CD4-positive, alpha-beta memory T cell (primary cell): ENCODE measurements at places on chromosomes 5 and 9. TPM values are rescaled to one million over a fixed set of nuclear protein-coding genes. Genes with fewer than 3 reads are reported as not detected.
A peak's percentile ranks its signal among the peaks of the same experiment; 100 is the strongest.

IL4 gene
- not detected for total RNA-seq

MCIDAS gene
- total RNA-seq = not detected

POLR3G gene
- 1.5 TPM for total RNA-seq

DNA sequence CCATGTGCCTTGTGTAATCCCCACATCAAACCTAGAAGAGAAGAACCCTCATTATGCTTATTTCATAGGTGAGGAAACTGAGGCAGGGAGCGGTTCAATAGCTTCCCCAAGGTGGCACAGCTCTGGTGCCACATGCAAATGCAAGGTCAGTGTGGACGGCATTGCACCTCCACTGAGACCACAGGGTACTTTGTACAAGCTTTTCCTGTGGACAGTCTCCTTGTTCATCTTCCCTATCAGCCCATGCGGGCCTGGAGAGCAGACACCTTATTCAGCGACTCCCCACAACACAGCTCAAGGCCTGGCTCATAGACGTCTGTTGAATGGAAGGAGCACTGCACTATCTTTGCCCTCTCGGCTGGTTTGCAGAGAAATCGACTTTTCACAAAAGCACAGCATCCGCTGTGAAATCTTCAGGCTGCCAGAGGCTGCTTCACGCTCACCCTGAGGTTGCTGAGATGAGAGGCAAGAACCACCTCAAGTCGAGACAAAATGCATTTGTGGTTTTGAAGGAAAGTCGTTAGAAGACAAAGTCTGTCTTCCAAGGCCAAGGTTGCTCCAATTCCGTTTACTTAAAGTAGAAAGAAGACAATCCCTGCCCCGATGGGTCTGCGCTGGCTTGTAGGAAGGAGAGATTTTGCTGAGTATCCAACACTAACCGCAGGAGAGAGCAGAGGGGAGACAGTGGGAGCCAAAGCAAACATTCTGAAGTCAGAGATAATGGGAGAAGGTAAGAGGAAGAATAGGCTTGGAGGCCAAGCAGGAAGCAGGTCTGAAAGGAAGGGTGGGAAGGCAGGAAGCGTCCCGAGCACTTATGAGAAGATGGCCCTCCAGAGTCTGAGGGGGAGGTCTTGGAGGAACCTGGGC is 34.2 kb upstream of the STRBP start:
- DNase-seq = no peak

DNA sequence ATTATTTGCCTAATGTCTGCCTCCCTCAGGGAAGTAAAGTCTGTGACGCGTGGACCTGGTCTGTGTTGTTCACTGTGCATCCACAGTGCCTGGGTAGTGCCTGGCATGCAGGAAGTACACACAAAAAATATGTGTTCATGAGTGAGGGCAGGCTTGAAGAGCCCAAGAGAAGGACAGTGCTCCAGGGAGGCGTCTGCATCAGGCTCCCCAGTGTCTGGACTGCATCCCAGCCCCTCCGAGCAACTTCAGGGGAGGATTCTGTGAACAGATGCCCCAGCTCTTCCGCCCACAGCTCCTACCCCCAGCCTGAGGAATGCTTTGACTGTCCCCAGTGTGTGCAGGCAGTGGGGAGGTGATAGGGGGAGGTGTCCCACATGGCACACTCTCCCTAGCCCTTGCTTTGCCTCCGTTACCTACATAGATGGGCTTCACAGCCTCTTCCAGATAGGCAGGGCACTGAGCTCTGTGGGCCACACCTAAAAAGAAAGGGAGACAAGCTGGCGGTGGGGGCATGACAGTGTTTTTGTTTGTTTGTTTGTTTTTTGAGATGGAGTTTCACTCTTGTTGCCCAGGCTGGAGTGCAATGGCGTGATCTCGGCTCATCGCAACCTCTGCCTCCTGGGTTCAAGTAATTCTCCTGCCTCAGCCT is 25.4 kb downstream of the IRF1 start:
- DNase-seq = no peak

DNA sequence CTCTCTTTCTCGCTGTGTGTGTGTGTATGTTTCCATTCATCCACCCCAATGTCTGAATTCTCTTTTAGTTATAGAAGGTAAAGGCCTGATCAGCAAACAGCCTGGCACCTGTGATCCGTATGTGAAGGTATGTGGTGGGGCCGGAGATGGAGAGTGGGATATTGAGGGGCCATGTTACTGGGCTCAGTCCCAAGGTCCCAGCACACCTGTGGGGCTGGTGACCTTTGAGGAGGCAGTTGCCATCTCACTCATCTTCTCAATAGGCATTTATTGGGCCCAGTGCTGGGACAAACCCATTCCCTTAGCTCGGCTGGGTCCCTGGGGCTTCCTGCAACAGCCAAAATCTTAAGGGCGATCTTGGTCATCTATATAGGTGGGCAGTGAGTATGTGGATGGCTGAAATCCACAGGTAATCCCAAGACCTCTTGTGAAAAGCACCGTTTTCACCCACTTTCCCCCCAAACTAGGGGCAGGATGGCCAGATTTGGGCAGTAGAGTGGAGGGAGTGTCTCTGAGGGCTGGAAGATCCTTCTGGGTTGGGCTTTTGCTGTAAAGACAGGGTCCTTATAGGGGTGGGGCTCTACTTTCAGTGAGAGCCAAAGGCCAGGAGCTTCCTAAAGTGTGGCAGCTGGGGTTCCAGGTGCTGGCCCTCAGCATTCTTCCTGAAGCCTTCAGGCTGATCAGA is 19.6 kb downstream of the RGS3 start:
- no peak for DNase-seq

DNA sequence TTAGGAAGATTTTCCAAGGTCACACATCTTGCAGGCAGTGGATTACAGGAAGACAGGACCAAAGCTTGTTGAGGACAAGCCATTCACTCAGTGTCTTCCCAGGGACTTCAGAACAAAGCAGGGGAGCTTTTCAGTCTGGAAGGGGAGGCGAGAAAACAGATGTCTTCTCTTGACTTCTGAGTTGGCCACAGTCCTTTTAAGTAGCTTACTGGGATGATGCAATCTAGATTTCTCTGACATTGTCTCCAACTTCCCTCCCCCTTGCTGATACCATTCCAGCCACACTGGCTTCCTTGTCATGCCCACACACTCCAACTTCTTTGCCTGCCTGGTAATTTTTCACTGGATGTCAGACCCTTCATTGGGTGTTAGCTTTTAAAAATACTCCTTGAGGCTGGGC is 174.2 kb upstream of the TBC1D2 start:
- no peak for DNase-seq

GRCh38 chr5:173042763-173043107 is 13.4 kb upstream of the CREBRF start:
- no peak for DNase-seq

- DNase-seq = no peak
Measured at GRCh38 chr5:6570530-6570929, 62.3 kb downstream of the NSUN2 start.

DNA sequence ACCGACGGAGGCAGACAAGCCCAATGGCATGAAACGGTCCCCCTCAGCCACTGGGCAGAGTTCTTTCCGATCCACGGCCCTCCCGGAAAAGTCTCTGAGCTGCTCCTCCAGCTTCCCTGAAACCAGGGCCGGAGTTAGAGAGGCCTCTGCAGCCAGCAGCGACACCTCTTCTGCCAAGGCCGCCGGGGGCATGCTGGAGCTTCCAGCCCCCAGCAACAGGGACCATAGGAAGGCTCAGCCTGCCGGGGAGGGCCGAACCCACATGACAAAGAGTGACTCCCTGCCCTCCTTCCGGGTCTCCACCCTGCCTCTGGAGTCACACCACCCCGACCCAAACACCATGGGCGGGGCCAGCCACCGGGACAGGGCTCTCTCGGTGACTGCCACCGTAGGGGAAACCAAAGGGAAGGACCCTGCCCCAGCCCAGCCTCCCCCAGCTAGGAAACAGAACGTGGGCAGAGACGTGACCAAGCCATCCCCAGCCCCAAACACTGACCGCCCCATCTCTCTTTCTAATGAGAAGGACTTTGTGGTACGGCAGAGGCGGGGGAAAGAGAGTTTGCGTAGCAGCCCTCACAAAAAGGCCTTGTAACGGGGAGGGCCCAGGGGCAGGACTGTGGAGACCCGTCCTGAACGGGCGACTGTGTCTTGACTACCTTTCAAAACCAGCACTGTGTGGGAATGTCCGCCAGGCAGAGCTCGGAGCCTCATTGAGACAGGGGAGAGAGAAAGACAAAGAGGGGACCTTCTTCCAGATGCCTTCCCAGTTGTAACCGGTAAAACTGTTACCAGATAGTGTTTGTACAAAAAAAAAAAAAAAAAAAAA is 29.9 kb downstream of the CD180 start:
- peak; percentile 74 for DNase-seq

GRCh38 chr9:97787551-97787950 is 65.5 kb upstream of the FOXE1 start:
- no peak for DNase-seq

ATP10B gene
- not detected for total RNA-seq

DNA sequence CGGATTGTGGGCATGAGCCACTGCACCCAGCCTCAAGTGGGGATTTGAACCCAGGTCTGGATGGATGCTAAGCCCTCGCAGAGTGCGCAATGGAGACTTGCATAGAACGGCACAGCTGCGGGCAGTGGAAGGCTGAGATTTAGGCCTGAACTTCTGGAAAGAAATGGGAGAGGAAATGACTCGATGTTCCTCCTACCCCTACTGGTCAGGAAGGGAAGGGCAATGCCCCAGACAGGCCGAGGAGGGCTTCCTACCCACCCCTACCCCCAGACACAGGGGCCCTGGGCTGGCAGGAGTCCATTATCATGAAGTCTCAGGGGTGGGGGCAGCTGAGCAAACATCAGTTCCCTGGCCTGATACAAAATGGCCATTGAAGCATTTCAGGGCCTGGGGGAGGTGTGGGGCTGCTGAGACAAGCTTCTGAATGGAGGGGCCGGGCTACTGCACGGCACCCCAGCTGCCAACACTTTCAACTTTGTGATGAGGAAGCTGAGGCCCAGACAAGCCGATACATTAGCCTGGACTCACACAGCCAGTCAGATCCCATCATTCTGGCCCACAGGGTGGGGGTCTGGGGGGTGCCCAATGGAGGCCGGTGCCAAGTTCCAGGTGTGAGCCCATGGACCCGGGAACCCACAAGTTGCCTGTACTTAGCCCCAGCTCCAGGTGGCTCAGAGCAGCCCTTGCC is 13.5 kb upstream of the WDR38 start:
- no peak for DNase-seq

DNA sequence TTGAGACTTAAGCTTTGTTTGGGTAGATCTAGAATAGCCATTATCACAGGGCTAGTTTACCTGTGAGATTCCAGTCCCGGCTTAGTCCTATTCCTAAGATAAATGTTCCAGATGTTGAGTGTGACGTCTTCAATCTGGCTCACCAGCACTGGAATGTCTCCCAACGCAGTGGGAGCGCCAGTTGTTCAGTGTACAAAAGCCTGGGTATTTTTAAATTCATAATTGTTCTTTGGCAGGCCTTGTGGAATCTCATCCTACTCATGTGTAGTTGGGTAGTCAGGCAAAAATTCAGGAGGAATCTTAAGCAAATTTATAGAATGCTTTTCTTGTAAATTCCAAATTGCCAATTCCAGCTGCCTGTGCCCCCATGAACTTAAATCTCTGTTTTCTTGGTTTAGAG is 272.6 kb upstream of the KCNN2 start:
- DNase-seq = no peak

DNA sequence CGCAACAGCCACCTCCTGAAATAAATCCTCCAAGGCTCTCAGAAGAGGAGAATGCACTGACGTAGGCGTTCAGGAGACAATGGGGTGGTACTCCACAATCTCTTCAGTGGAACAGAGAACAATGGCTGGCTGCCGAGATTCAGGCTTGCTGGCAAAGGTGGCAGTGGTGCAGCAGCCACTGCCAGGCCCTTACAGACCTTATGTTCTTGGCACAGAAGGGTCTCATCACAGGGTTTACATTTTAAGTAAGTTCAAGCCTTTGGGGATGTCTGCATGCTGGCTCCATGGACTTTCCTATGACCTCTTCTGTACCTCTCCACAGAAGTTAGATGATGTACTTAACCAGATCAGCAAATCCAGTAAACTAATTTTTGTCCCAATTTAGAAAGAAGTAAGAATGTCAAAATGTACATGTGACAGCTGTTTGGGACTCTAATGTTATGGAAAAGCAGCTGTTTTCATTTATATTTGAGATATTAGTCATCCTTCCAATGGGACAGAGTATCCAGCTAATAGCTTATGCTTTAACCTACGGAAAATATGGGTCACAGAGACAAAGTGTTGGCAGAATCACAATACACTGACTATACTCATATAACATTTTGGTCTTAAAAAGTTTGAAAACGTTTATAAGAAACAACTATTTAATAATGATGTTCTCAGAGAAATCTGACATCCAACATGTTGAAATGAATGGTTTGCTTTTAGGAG is 180.9 kb downstream of the MAPKAP1 start:
- no peak for DNase-seq

GRCh38 chr5:154112255-154112654 is 73.5 kb downstream of the MFAP3 start:
- no peak for DNase-seq

GRCh38 chr9:15182101-15182551 is 124.9 kb downstream of the TTC39B start:
- DNase-seq = no peak
